KBM-7 (cell line): ENCODE measurements at places on chromosomes 5 and 9.
A peak's percentile ranks its signal among the peaks of the same experiment; 100 is the strongest.

DNA sequence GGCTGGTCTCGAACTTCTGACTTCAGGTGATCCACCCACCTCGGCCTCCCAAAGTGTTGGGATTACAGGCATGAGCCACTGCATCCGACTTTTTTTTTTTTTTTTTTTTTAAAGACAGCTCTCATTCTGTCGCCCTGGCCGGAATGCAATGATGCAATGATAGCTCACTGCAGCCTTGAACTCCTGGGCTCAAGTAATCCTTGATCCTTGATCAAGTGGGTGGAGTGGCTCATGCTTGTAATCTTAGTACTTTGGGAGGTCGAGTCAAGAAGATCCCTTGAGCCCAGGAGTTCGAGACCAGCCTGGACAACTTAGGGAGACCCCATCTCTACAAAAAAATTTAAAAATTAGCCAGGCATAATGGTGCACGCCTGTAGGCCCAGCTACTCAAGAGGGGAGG lies 8.1 kb downstream of the SEC24A start:
- no peak for DNase-seq

GRCh38 chr9:126057121-126057825 lies 269.4 kb upstream of the MVB12B start:
- no peak for DNase-seq

GRCh38 chr9:137429974-137430722 lies 7.0 kb downstream of the NOXA1 start:
- DNase-seq, result no peak

- no peak for DNase-seq
These were observed 64.3 kb downstream of the ANGPTL2 start for GRCh38 chr9:127058011-127058644.

- DNase-seq, result no peak
These were observed 166.6 kb upstream of the NFIB start for GRCh38 chr9:14480526-14480925.

- no peak for DNase-seq
These were observed 128.9 kb downstream of the GDNF start for GRCh38 chr5:37710965-37711364.

DNA sequence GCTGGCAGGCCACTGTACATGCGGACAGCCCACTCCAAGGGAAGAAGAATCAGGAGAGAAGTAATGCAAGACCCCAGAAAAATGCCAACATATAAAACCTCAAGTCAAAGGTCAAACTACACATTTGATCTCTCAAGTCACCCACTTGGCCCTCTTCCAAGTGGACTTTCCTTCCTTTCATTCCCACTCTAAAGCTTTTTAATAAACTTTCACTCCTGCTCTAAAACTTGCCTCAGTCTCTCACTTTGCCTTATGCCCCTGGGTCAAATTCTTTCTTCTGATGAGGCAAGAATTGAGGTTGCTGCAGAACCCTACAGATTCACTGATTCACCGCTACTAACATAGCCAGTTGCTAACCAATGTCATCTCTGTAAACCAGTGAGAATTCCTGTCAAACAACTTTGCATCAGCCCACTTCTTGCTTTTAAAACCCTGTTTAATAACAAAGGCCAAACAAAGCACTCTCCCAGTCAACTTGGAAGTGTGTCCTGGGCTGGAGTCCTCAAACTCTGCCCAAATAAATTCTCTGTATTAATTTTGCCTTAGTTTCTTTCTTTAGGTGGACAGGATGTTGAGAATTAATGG lies 6.9 kb upstream of the ATP6V1G1 start:
- DNase-seq, result no peak

DNA sequence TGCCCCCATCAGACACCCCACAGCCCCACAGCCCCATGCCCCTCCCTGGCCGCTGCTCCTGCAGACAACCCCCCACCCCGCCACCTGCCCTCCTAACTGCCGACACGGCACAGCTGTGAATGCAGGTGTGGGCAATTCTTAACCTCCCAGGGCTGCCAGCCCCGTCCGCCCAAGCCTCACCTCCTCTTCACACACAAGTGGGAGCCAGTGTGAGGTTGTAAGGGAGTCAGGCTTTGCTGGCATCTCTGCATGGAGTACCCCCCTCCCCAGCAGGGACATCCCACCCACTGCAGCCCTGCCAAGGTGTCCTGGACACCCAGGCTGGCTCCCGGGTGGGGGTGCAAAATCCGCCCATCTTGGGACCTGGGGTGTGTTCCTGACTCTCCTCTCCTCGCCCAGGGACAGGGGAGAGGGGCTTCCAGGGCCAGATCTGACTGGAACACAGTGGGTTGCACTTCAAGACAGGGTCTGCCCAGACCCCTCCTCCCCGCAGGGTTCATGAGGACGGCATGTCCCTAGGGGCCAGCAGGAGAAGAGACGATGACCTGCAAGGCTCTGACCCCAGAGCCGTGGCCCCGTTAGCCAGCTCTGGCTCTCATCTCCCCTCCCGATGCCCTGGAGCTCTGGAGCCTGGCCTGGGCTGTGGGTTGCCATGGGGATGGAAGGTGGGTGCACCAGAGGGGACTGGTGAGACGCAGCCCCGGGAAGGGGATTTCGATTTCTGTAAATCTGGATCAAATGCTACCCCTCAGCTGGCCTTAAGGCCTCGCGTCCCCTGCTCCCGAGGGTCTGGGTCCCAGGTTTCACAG lies 34.4 kb downstream of the SARDH start:
- no peak for DNase-seq

DNA sequence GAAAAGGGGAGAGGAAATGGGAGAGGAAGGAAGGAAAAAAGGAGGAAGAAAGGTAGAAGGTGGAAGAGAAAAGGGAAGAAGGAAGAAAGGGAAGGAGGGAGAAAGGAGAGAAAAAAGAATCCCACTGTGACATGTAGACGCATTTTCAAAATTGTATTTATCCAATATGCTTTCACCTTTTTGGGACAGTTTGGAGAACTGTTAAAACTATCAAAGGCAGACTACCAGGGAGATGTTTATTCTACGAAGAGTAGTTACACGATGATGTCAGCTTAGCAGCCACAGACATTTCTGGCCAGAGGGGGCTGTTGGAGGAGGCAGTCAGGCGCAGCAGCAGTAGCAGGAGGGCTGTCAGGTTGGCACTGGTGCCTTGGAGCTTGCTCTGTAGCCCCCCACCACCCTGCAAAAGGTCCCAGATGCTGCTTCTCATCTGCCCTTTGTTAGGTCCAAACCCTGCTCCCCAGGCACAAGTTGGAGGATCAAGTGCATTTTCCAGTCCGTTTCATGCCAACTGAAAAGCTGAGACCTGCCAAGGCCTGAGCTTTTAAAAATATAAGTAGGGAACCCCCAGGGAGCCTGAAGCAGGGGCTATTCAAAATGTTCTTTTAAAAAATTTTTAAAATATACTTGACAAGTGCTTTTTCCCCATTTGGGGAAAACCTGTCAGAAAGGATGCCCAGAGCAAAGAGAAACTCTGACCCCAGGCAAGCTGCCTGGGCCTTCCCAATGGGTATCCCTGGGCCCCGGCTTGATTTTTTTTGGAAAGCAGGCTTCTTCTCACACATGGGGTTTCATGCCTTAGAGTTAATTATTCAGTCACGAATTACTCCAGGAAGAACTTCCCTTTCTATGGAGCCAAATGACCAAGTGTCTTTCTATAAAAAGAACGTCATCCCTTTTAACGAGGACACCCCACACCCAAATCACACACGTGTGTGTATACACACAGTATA lies 203.3 kb downstream of the SLIT3 start:
- no peak for DNase-seq

- DNase-seq, result no peak
These were observed 231.6 kb upstream of the VLDLR start for GRCh38 chr9:2390028-2390427.

DNA sequence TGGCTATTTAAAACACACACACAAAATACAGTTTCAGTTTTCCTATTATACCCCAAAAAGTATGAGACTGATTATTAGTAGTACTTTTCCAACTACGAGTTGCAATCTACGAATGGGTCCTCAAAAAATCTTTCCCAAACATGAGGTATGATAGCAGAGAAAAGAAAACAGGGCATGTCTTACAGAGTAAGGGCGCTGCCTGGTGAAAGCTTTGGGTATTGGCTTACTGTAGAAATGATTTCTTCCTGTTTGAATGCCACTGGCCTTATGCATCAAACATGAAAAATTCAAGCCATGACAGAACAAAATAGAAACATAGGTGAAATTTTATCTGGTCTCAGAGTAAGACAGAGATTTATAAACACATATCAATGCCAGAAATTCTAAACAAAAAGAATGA lies 448.0 kb downstream of the SPOCK1 start:
- no peak for DNase-seq

GRCh38 chr5:132465059-132465707 lies 25.4 kb downstream of the IRF1 start:
- DNase-seq, result no peak

GRCh38 chr5:51987669-51988209 lies 604.5 kb downstream of the ISL1 start:
- no peak for DNase-seq

- DNase-seq, result no peak
These were observed 718 bp upstream of the TMEM215 start for GRCh38 chr9:32782476-32783167.

GRCh38 chr5:58648846-58649245 lies 66.0 kb downstream of the RAB3C start:
- DNase-seq, result no peak

- peak; percentile 81 for DNase-seq
These were observed 87.5 kb upstream of the PPP2R2B start for GRCh38 chr5:146965761-146966659.
